CMK (cell line): ENCODE measurements at places on chromosomes 12 and 14.

DNA sequence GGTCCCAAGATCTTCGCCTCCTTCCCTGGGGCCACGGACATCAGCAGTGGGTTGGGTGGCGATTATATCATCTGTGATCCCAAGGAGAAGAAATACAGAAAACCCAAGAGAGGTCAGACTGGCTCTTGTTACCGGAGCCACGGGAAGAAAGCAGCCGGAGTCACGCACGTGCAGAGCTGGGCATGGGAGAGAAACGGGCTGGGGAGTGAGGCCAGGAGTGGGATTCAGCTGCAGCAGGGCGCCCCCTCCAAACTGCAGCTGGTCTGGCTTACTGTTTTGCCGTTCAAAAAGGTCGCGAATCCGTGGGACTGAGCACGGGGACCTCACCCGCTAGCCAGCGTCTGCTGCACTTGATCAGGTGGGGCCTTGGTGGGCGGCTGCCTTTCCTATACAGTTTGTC lies 206.6 kb upstream of the PRMT8 start:
- DNase-seq: no peak

DNA sequence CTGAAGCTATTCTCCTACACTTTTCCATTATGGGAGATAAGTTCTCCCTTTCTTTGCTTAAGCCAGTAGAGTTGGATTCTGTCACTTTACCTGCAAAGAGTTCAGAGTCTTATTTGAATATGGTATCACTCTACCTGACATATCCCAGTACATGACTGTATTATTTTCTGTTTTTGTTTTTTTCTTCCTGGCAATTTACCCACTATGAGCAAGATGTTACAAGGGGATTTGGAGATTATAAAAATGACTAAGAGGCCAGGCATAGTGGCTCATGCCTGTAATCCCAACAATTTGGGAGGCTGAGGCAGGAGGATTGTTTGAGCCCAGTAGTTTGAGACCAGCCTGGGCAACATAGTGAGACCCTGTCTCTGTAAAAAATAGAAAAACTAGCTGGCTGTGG lies 46.4 kb upstream of the CHST11 start:
- DNase-seq: no peak

DNA sequence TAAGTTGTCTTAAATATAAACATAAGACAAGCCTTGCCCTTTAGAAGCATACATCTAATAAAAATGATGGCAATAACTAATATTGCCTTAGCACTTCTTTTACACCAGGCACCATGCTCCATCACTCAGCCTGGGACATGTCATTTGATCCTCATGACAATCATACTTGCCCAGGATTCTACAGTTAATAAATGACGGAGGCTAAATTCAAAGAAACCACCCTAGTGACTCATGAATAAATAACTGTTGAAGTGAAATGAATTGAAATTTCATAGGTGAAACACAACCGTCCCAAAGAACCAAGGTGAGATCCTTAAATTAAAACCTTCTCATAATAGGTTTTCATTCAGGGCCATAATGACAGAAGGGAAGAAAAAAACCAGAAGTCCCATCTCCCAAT lies 89.5 kb downstream of the GRIN2B start:
- no peak for DNase-seq

GRCh38 chr14:76910371-76910890 lies 84.2 kb downstream of the LRRC74A start:
- DNase-seq: no peak

DNA sequence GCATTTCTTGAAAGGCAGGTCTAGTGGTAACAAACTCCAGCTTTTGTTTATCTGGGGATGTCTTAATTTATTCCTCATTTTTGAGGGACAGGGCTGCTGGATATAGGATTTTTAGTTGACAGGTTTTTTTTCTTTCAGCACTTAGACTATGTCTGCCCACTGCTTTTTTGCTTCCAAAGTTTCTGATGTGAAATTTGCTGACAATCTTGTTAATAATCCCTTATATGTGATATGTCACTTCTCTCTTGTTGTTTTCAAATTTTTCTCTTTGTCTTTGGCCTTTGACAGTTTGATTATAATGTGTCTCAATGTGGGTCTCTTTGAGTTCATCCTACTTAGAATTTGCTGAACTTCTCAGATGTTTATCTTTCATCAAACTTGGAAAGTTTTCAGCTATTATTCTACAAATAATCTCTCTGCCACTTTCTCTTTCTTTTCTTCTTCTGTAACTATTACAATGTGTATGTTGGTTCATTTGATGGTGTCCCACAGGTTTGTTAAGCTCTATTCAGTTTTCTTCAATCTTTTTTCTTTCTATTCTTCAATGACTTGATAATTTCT lies 9.8 kb downstream of the ATL1 start:
- DNase-seq: no peak

DNA sequence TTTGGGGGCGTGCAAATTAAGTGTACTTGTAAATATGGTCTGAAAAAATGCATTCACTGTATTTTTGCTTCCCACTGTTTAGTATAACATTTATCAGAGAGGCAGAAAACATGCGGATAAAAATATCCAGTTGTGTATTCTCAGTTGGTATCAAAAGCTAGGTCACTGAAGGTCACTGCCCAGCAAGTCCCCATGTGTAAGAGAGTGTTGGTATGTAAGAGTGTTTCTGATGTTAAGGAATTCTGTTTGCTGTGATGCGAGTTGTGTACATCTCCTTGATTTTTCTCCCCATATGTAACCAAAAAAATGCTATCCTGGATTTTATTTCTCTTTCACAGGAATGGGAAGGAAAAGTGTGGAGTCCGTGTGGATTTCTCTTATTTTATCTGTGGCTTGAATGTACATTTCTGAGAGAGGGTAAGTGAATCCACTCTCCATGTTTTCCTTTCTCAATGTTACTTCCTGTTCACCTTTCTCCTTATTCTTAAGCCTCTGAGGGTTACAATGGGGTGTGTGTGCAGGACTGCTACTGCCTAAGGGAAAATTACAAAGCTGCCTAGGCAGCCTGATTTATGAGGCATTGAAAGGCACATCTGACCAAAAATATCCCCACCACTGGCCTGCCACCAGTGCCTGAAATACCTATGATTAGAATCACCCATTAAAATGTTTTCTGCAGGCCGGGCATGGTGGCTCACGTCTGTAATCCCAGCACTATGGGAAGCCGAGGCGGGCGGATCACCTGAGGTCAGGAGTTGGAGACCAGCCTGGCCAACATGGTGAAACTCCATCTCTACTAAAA lies 97.9 kb upstream of the USP44 start:
- no peak for DNase-seq

DNA sequence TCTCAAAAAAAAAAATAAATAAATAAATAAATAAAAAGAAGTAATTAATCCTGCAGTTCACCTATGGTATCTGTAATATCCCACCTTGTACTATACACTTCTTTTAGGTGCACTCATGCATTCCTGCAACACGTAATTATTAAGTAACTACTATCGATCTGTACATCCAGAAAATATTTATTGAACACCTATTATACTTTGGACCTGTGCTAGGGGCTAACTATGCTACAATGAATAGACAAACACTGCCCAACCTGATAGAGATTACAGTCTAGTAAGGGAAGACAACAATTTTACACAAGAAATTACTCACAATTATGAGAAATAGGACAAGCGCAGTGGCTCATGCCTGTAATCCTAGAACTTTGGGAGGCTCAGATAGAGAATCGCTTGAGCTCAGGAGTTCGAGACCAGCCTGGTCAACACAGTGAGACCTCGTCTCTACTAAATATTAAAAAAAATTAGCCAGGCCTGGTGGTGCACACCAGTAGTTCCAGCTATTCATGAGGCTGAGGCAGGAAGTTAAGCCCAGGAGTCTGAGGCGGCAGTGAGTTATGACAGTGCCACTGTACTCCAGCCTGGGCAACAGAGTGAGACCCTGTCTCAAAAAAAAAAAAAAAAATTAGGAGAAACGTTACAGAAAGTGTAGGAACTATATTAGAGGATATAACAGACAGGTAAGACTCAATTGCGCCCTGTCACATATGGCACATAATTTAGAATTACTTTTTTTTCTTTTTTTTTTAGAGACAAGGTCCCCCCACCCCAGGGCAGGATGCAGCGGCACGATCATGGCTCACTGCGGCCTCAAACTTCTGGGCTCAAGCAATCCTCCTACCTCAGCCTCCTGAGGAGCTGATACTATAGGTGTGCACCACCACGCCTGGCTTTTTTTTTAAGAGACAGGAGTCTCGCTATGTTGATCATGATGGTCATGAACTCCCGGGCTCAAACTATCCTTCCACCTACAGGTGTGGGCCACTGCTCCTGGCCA lies 1.2 kb downstream of the NRDE2 start:
- DNase-seq: no peak

GRCh38 chr12:50102131-50102531 lies 1.7 kb upstream of the GPD1 start:
- no peak for DNase-seq

GRCh38 chr14:37140176-37140575 lies 32.2 kb downstream of the SLC25A21 start:
- DNase-seq: no peak

DNA sequence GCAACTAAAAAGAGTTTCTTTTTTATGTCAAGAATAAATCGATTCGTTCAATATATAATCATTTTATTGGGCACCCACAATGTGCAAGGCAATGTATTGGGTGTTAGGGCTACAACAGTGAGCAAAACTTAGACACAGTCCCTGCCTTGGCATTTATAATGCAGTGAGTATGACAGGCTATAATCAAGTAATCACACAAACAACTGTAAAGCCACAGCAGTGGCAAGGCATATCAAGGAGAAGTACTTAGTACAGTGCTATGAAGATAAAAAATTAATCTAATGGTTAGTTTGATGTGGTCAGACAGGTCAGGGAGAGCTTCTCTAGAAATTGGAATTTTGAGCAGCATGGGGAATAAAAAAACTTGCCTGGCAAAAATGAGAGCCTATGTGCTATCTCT lies 39.5 kb upstream of the OTOGL start:
- no peak for DNase-seq

- DNase-seq: no peak
These were observed 858 bp upstream of the KCNA1 start for GRCh38 chr12:4908684-4909409.

GRCh38 chr12:9606736-9607372 lies 862 bp downstream of the KLRB1 start:
- DNase-seq: no peak

DNA sequence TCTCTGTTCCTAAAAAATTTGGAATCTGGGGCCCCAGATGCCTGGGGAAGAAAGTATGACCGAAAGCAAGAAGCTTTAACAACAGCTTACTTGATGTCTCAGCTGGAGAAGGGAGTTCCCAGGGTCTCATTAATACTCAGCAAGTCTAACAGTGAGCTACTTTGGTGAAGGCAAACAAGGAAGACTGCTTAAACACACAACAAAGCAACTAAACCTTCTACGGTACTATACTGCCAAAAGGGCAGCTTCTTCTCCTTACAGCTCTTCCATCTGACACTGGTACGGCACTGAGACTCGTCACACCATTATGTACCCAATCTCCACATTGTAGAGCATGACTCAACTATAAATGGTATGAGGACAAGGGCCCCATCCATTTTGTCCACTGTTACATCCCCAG lies 213.0 kb downstream of the MED13L start:
- no peak for DNase-seq

DNA sequence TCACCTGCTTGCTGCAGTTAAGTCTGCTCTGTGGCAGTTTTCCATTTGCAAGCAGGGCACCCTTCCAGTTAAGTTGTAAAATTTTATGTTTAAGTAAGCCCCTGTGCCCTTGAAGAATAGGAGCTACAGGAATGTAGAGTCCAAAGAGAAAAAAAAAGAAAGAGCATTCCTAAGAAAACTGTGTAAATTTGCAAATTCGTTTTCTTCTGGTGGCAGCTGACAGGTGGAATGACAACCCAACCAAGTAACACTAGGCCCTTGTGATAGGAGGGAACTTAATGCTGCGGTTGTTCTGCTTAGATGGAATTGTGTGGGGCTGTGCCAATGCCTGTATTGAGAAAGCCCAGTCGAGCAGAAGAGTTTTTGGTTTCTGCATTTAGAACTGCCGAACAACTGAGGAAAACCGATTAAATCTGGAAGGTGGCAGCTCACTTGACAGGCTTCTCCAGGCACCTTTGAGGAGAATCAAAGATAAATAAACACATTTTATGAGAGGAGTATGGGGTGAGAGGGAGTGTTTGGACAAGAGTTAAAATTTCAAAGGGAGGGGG lies 280.0 kb downstream of the RAD51B start:
- DNase-seq: no peak

GRCh38 chr12:12636641-12637040 lies 25.0 kb downstream of the CREBL2 start:
- DNase-seq: no peak

- DNase-seq: no peak
These were observed 8.5 kb upstream of the GAS2L3 start for GRCh38 chr12:100564905-100565467.

DNA sequence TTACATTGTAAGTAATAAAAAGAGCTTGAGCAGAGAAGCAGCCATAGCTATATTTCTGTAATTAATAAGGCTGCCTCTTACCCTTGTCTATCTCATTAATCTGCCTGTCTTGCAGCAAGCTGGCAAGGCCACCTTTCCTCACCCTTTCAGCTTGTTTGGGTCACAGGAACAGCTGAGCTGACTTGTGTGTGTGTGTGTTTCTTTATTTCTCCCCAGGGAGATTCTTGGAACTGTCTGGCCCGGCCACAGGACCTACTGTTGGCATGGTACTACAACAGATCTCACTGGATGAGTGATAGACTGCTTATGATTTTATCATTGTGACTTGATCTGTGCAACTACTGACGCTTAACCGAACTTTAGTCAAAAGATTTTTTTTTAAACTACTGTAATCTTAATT lies 213.7 kb downstream of the SLC2A13 start:
- DNase-seq: no peak

GRCh38 chr12:91210144-91210543 lies 27.5 kb upstream of the DCN start:
- DNase-seq: no peak

DNA sequence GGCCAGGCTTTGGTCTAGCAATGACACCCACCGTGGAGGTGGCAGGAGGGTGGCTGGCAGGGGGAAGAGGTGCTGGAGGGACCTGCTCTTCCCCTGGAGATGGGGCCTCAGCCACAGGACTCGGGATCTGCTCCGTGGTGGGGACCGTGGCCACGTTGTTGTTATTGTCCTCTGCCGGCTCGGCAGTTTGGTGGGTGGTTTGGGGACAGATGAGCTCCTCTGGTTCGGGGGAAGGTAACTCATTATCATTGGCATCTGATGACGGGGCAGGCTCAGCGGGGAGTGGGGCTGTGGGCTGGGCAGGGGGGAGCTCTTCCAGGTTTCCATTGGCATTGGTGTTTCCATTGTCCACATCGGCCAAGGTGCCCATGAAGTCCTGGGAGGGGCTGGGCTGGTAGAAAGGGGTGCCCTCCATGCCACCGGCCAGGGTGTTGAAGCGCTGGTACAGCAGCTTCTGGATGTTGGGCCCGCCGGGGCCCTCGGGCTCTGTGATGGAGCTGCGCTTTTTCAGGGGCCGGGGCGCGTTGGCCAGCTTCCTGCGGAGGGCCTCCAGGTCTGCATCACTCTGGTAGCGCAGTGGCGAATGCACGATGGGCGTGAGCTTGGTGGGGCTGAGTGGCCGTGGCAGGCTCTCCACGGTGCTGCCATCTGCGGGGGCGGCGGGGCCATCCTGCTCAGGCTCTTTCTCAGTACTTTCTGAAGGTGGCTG lies 24.3 kb downstream of the ZFYVE21 start:
- no peak for DNase-seq
